ENCODE measurements at places on chromosomes 16 and 17.

GRCh38 chr16:50153596-50154419 lies 702 bp downstream of the TENT4B start:
- DNase-seq: peak; percentile 30

- no peak for DNase-seq
Measured at GRCh38 chr16:30565526-30565925, 6.0 kb downstream of the ZNF688 start.

GRCh38 chr17:69547947-69548346 lies 133.4 kb downstream of the MAP2K6 start:
- no peak for DNase-seq

DNA sequence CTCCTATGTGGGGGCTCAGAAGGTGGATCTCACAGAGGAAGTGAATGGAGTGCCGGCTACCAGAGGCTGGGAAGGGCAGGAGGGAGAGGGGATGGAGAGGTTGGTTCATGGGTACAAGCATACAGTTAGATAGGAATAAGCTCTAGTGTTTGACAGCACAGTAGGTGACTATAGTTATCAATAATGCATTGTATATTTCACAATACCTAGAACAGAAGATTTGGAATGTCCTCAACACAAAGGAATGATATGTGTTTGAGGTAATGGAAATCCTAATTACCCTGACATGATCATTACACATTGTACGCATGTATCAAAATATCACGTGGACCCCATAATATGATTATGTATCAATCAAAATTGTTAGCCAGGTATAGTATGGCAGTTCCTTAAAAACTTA lies 38.9 kb upstream of the MED9 start:
- no peak for DNase-seq

- no peak for DNase-seq
Measured at GRCh38 chr17:67573987-67574657, 143.6 kb upstream of the NOL11 start.

DNA sequence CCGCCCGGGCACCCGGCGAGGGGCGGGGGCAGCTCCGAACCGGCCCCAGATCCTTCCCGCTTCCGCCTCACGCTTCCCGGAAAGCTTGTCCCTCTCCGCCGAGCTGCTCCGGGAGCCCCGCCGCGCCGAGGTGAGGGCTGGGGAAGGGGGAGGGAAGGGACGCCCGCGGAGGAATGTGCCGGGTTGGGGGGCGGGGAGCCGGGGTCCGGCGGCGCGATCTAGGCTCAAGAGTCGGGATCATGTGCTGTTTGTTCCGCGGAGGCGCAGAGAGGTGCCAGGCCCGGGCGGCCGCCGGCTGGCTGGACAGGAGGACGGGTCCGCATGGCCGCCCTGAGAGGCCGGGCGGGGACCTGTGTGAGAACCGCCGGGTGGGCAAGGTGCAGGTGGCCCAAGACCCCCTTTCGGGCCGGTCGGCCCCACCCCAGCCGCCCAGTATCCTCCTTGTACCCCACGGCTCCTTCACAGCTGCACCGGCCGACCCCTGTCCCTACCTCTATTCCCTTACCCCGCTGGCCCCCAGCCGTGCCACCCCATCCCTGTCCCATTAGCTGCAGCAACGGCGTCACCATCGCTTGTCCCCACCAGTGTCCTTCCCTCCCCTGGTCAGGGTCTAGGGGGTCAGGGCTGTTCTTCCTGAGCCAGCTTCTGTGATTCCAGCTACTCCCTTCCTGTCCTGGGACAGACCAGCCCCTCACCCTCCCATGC lies 429 bp downstream of the KIF1C start:
- peak; percentile 13 for DNase-seq

DNA sequence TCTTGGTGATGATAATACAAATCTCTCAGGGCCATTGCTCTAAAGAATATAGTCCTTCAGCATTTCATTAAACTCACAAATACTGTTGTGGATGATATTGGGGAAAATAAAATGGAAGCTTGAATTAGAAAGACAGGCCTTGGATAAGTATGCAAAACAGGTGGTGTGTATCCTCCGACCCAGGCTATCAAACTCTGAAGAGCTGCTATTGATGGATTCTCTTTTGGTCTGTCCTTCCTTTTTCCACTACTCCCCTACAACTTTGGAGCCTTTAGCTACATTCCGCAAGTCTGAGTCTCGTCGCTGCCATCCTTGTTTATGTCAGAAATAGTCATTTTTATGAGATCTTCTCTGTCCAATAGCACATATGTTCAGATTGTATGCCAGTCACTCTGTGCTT lies 351.6 kb downstream of the KCNJ2 start:
- DNase-seq: no peak

- no peak for DNase-seq
Measured at GRCh38 chr16:27040732-27041131, 26.0 kb upstream of the C16orf82 start.

DNA sequence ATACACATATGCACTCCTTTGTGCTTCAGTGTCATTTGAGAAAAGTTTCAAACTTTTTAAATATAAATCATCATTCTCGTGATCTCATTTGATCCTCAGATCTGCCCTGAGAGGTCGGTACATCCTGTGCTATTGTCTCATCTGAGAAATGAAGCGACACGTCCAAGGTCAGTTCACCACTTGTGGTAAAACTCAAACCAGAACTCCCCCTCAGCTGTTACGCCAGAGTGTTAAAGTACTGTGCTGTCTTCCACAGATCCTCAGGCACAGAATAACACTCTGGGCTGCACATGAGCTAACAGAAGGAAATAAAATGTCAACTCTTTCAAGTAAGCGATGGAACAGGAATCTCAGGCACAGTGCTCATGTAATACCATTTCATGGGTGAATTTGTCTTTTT lies 31.4 kb downstream of the ANKFN1 start:
- DNase-seq: no peak

- no peak for DNase-seq
Measured at GRCh38 chr16:714079-714478, 839 bp upstream of the METRN start.

DNA sequence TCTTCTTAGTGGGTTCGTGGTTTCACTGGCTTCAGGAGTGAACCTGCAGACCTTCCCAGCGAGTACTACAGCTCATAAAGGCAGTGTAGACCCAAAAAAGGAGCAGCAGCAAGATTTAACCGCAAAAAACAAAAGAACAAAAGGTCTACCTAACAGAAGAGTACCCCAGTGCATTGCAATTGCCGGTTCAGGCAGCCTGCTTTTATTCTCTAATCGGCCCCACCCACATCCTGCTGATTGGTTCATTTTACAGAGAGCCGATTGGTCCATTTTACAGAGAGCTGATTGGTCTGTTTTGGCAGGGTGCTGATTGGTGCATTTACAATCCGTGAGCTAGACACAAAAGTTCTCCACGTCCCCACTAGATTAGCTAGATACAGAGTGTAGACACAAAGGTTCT lies 2.0 kb upstream of the ARRB2 start:
- DNase-seq: no peak

DNA sequence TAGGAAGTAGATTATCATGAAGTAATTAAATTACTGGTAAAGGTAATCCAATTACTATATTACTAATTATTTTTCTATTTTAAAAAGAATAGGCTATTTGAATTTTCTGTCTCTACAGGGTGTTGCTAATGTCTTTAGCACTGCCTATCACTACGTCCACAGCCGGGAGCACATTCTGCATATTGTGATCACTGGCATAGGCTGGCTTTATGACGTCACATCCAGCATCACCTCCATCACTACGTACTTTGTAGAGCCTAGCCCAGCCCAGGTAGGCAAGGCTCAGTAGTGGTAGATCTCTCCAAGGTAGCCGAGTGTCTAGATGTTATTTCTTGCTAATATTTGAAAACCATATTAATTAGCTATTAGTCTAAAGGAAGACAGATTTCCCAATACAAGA lies 33.8 kb upstream of the NSRP1 start:
- no peak for DNase-seq

DNA sequence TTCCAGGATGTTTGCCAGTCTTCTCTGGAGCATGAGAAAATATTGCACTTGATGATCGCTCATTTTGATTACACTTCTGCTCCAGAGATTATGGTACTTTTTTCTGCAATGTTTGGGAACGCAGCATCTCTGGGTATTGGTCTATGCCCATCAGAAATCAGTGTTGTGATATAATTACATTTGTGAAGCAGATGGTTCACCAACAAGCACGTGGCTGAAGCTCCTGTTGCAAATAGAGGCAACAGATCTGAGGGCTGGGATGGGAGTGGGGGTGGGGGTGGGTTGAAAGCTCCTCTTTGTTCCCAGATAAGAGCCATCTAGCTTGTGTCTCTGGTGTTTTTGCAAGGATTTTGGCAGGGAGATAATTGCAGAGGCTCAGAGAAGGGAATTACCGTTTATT lies 252.3 kb downstream of the SHISA9 start:
- DNase-seq: no peak

DNA sequence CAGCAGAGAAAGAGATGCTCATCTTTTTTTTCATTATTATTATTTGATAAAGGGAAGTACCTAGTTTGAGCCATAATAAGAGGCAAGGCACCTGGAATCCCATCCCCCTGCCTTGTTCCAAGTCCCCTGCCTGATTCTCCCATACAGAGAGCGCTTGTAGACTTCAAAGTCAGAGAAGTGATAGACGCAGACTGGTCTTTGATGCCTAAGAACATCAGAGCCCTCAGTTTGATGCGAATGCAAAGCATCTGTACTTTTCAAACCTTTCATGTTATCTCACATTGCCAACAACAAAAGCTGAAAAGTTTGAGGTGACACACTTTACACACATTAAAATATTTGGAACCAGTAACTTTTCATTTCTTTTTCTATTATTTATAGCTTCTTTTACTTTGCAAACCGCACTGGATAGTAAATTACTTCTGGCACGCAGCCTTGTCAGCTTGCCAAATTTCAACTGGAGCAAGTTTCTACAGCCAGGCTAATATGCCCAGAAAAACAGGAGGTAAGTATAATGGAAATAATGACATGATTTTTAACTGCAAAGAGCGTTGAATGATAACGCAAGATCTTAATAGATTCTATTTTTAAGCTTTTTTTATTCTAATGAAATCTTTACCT lies 5.9 kb upstream of the UTP6 start:
- no peak for DNase-seq

DNA sequence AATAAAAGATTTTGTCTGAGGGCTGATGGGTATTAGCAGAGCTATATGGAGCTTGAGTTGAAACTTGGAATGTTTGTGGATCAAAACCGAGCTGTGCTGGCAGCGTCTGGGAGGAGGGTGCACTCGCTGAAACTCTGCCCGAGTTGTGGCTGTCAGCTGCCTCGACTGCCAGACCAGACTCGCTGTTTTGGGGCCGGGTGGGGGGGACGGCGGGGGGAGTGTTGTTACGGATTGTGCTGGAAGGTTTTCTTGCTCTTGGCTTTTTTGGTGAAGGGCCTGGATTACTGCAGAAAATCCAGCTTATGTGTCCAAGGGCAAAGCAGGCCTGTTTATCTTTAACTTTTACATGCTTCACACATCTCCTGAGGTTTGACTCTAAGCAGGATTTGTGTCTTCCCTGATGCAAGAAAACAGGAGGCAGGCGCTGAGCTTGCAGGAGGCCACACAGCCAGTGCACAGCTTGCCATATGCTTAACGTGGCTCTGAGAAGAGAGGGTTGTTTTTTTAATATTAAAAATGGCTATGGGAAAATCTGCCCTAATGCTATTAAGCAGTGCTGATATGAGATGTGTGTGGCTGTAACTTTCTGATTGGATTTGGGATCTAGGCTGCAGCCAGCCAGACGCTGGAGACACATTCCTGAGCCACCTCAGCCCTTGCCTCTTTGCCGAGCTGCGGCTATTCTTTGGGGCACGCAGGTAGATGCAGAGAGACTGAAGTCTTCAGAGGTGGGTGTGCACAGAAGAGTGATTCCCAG lies 20.5 kb upstream of the RPTOR start:
- no peak for DNase-seq

- no peak for DNase-seq
Measured at GRCh38 chr17:79985943-79986391, 49.7 kb downstream of the TBC1D16 start.

DNA sequence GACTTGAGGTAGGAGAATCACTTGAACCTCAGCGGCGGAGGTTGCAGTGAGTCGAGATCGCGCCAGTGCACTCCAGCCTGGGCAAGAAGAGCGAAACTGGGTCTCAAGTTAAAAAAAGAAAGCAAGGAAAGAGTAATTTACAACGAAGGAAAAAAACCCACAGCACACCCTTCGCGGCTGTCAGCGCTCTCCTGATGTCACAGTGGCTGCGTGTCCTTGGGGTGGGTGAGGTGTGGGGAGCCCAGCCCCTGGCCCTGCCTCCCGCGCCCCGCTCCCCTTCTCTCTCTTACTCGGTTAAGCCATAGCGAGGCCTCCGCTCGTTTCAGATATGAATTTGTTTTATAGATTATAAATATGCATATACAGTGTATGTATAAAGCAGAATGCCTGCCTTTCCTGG lies 740 bp upstream of the JPT2 start:
- DNase-seq: no peak

- no peak for DNase-seq
Measured at GRCh38 chr17:76331083-76331482, 22.6 kb downstream of the PRPSAP1 start.

GRCh38 chr16:81136390-81137335 lies 40.5 kb upstream of the GCSH start:
- no peak for DNase-seq

All from HEK293T (cell line).